Occipital lobe (tissue), 3 donors: ENCODE measurements at places on chromosomes 11 and 22. TPM values are rescaled to one million over a fixed set of nuclear protein-coding genes. Genes with fewer than 3 reads are reported as not detected.

RIMBP3B gene
- total RNA-seq, result 0.62 TPM

LAYN gene
- 4.4 TPM for total RNA-seq

SLC5A4 gene
- not detected for total RNA-seq

SPON1 gene
- total RNA-seq, result 31.5 TPM

NAV2 gene
- total RNA-seq, result 17.6 TPM

PLEKHA7 gene
- 5.5 TPM for total RNA-seq

CRYBB3 gene
- total RNA-seq, result not detected

CARNS1 gene
- 0.16 TPM for total RNA-seq

SYT13 gene
- total RNA-seq, result 219 TPM

ROBO4 gene
- total RNA-seq, result 3.6 TPM

CST6 gene
- total RNA-seq, result not detected

PVALB gene
- total RNA-seq, result 0.62 TPM

POTEH gene
- not detected for total RNA-seq

RFPL1 gene
- not detected for total RNA-seq

SERPING1 gene
- 9.0 TPM for total RNA-seq

RAB3IL1 gene
- 2.3 TPM for total RNA-seq

KCNK7 gene
- 0.31 TPM for total RNA-seq

OVOL1 gene
- total RNA-seq, result not detected
